Activated CD4-positive, alpha-beta T cell treated with anti-CD3 and anti-CD28 coated beads, Interleukin-2, amount 50 U/mL, for 48 hours (primary cell): ENCODE measurements at places on chromosomes 2 and 18.

GRCh38 chr18:35729991-35730668 lies 148.6 kb downstream of the GALNT1 start:
- DNase-seq: no peak

DNA sequence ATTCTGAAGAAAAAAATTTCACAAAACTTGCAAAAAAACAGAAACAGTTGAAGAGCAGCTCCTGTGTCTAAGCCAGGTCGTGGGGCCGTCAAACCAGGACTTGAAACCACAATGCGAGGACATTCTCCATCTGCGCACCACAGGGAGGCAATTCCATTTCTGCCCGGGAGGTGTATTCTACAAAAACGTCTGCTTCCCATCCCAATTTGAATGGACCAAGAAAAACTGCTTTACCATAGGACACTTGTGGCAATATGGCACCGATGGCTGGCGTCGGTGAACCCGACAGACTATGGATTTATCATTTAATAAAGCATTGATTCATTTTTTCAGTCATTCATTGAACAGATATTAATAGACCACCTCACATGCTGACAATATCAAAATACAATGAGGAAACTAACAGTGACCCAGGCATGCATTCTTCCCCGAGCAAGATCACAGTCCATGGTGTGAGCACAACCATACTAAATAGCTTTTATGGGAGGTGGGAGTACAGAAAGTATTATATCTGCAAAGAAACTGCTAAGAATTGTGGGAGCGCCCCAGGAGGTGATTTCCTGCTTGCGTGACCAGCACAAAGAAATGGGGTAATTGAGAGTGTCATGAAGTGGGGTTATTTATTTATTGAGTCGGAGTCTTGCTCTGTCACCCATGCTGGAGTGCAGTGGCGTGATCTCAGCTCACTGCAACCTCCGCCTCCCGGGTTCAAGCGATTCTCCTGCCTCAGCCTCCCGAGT lies 10.5 kb upstream of the ZAP70 start:
- no peak for DNase-seq

DNA sequence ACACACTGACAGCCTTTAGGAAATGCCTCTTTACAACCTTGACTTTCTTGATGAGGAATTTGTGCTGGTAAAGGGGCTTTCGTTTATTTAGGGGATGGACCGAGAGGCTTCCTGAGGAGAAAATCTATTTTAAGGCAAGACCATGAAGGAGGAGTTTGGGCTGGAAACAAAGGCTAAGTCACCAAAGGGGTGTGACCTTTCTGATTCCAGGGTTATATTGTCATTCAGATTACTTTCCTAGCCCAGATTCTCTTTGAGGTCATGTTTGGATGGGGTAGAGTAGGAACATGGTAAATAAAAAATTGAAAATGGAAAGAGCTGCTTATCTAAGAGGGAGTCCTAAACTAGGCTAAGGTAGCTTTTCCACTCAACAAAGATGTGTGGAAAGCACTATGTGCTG lies 77.1 kb upstream of the UGP2 start:
- DNase-seq: no peak

DNA sequence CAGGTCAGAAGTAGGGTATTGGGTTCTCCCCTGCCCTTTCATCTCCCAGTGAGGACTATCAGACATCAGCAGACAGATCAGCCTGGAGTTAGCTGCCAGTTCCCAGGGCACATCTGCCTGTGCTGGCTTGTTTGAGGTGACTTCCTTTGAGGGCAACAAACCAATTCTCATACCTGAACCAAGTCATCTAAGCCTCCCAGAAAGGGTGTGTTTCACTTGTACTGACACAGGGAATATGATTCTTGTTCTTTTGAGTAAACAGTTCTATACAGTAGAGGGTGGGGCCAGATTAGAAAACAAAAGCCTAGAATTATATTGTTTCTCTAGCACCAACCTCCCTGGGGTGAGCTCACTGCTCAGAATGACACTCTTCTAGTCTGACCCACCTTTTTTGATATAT lies 591.9 kb downstream of the SLC4A3 start:
- DNase-seq: no peak

DNA sequence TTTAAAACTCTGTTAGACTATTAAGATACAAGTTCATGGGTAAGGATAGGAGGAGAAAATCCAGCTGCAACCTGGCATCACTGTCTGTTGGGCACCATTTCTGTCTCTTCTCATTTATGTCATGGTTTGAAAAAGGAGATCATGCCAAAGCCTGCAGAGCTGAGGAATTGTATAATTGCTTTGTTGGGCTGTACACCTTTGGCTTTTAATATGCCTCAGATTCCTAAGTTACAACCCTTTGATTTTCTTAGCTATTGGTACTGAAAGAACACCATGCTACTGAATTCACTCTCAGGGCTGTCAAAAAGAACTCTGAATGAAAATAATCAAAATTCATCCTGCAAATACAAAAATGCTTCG lies 174.3 kb downstream of the ACKR3 start:
- DNase-seq: no peak

- DNase-seq: no peak
These were observed 117.6 kb upstream of the EML6 start for GRCh38 chr2:54605836-54606235.

DNA sequence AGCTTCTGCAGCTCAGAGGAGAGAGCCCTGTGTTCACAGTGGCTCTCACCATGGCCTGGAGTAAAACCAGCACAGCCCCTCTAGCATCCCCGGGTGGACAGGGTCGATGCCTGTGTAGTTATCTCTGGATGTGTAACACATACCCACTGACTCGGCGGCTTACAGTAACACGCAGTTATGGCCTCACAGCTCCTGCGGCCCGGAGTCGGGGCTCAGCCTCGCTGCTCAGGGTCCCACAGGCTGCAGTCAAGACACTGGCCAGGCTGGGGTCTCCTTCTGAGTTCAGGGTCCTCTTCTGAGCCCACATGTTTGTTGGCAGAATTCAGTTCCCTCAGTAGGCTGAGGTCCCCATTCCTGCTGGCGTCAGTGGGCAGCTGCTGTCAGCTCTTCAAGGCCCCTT lies 2.5 kb upstream of the RAB17 start:
- DNase-seq: no peak

- no peak for DNase-seq
These were observed 105.3 kb downstream of the ZNF407 start for GRCh38 chr18:74702950-74703349.

DNA sequence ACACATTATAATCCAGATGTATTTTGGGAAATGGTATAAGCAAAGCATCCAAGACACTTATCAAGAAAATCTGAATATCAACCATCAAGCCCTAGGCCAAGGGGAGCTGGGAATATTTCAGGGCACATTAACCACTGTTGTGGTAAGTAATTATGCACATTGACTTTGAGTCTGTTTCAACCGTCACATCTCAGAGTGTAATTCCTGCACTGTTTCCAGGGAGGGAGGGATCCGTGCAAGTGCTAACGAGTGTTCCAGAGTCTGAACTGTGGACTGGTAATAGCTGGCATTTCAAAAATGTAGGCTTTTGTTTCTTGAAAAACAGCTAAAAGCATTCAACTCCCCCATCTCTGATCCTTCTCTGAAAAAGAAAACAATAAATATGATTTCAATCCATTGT lies 681.6 kb downstream of the BCL11A start:
- DNase-seq: no peak

GRCh38 chr2:105517814-105518705 lies 119.2 kb upstream of the FHL2 start:
- DNase-seq: no peak
